ENCODE measurements at places on chromosomes 1 and 21.

DNA sequence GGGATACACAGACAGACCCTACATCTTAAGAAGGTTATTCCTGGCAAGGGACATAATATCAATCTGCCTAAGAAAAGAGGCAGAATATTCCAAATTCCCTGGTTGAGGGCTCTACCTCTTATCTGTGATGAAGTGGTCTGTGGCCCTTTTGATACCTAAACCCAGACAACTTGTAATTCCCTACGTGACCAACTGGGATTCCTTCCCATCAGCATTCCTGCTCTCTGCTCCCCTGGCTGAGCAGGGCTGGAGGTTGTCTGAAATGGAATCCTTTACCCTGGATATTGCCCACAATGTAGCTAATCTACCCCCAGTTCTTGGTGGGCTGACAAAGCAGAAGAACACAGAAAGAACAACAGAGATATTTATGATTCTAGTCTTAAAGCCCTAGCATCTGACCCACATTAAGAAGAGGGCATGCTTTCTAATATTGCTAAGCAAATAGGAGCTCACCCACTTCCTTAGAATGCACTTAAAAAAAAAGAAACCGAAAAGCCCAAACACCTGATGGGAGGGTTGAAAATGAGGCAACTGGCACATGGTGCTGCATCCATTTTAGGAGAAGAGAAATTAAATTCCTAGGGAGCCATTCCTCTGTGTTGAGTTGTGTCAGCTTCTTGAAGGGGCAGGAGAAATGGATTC lies 36.8 kb downstream of the GADD45A start:
- no peak for DNase-seq

GRCh38 chr1:62327360-62328055 lies 8.3 kb upstream of the KANK4 start:
- no peak for DNase-seq

GRCh38 chr1:32749332-32749731 lies 46.8 kb upstream of the SYNC start:
- no peak for DNase-seq

DNA sequence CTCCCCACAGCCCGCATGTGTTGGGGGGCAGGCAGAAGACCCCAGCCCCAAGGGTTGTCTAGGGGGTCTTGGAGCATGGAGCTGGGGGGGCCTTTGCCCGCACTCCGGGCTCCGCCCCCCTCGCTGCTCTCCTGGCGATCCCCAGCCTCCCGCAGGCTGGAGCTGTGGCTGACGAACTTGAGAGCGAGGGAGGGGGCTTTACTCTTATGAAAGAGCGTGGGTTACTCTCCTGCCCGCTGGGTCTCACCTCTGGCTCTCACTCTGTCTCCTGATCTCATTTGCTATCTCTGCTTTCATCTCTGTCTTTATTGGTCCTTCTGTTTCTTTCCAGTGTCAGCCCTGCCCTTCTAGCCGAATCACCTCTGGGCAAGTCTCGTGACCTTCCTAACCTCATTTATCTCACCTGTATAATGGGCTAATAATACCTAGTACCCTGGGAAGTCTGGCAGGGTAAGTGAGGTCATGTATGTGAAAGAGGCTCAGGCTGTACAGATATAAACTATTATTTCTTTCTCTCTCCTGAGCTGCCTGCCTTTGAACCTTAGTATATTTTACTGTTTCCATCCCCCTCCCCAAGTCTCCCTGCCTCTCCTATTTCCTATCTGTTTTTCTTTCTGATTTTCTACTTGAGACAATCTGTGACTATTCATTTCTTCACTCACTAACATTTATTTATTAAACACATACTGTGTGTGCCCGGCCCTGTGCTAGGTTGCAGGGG lies 731 bp downstream of the EFNA4 start:
- DNase-seq = peak; percentile 46

GRCh38 chr21:34732388-34732821 lies 63.6 kb downstream of the CLIC6 start:
- peak; percentile 37 for DNase-seq

DNA sequence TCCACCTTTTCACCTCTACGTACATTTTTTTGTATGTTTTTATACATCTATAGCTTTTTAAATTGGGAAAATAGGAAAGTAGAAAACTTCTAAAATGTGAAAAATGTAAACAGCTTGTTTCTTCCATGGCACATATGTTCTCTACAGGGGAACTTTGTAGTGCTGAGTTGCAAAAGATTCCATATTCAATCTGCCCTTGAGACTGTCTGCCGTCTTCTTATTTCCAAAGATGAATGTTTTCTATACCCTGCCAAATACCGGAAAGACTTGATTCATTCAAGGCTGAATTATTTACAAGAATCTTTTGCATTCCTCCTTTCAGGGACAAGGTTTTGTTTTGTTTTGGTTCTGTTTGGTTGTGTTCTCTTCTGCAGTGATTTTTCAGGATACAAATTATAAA lies 1334.5 kb upstream of the ADGRL4 start:
- no peak for DNase-seq

GRCh38 chr1:90716552-90717355 lies at the start of gene BARHL2:
Gene BARHL2, minus strand, starts transcription at chr1:90717302. Its CDS starts 107 bp downstream, at chr1:90717195.
- no peak for DNase-seq

GRCh38 chr1:187961895-187962294 lies 1133.1 kb downstream of the PLA2G4A start:
- DNase-seq = no peak

GRCh38 chr1:228793032-228793431 lies 57.8 kb downstream of the RHOU start:
- no peak for DNase-seq

- DNase-seq = no peak
Measured at GRCh38 chr21:23837564-23837963, 1769.7 kb downstream of the MRPL39 start.

DNA sequence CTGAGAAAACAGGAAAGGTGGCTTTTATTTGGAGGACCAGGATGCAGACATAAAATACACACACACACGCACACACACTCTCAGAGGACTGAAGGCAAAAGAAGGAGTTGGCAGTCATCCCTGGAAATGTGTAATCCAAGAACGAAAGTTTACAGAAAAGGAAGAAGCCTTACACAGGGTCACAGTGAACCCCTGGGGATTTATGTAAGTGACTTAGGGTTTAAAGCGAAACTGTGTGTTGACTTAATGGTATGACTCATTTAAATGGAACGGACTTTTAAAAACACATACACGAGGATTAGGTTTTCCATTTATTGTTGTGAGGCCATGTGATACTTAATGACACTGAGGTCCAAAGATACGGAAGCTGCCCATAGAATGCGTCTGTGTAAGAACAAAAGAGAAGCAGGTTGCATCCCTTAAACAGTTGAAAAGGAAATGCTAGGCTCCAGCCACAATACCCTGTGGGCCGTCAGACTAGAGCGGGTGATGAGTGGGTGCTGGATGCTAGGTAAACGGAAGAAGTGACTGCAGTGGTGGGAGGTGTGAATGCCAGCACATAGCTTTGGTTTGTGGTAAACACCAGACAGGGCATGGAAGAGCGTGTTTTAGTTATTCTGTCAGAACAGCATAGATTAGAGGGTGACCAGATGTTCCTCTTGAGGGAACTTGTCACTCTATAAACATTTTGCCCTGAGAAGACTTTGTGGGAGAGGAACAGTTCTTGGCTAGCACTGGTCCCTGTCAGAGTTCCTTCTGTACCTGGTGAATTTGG lies 21.6 kb upstream of the BCL10 start:
- DNase-seq = no peak

DNA sequence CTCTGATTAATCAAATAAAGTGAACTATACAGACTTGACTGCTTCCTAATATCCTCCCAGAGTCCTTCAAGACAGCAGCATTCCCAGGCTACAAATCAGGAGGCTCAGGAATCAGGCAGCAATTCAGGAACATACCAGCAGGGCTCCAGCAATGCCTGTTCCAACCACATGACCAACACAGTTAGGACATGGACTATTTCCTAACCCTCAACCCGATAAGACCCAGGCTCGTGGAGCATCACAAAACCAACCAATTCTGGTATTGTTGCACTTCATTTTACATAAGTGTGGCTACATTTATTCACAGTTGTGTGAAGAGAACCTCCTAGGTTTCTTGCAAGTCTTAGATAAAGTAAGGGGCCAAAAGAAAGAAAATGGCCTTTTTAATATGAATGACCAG lies 546.2 kb upstream of the ADGRL2 start:
- no peak for DNase-seq

GRCh38 chr1:112040891-112041740 lies 51.6 kb upstream of the KCND3 start:
- DNase-seq = no peak

DNA sequence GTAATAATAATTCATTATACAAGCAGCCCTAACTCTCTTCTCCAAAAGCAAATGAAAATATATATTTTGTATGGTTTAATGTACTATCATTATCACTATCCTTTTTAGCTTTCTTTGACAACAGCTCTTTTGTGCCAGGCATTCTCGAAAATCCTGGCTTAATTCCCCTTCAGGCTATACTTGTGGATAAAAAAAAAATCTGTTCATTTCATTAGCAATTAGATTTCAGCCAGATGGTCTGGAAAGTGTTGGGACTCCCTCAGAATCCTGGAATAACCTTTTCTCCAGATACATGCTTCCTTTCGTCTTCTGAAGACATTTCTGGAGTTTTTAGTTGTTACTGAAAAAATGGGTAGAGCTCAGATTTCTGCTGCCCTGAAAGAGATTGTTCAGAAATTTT lies 83.4 kb upstream of the PLPPR4 start:
- DNase-seq = no peak

DNA sequence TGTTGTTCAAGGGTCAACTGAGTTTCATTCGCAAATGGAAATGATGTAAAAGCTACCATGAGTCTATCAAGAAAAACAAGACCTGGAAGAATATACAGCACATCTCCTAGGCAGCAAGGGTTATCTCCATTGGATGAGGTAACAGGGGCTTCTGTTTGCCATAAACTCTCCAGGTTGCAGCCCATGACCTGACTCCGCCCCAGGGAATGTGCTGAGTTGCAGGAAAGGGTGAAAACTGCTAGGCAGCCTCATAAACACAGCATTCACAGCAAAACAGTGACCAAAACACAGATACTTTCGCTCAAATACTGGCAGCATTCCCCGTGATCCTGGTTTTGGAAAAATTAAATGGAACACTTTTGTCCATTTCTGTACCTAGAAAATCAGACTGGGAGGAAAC lies 20.2 kb upstream of the ACTA1 start:
- DNase-seq = no peak

DNA sequence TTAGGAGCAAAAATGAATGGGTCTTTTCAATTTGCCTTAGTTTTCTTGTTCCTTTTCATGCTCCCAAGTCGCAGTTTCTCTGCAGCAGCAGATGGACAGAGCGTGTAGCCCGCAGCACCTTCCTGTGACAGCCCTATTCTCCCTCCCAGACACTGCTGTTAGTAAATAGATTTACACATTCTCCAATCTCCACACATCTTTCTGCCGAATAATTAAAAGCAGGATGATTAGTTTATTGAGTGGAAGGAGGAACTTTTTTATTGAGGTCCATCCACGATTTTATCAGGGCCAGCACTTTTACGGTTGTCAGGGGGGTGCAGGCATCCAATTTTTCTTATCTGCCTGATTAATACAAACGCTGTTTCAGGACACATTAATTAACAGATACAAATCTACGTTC lies 98.2 kb upstream of the USH2A start:
- DNase-seq = no peak

DNA sequence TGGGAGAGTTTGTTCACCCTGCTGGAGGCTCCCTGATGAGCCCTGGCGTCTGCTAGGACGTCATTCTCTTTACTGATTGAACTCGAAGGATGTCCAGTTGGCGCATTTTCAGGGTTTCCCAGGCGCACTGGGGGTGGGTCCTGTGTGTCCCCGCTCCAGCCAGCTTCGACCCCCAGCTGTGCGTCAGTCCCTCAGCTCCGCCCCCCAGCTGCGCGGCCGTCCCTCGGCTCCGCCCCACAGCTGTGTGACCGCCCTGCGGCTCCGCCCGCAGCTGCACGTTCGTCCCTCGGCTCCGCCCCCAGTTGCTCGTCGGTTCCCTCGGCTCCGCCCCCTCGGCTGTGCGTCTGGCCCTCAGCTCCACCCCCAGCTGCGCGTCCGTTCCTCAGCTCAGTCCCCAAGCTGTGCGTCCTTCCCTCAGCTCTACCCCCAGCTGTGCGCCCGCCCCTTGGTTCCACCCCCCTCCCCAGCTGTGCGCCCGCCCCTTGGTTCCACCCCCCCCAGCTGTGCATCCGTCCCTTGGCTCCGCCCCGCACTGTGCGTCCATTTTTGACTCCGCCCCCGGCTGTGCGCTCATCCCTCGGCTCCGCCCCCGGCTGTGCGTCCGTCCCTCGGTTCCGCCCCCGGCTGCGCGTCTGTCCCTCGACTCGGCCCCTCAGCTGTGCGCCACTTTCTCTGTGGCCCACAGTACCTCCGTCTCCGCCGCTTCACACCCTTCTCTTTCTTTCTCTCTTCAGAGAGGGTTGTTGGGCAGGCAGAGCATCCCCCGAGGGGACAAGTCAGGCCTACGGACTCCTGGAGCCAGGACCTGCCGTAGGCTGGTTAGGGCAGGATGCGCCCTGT lies 61.3 kb downstream of the FAAP20 start:
- peak; percentile 98 for DNase-seq

DNA sequence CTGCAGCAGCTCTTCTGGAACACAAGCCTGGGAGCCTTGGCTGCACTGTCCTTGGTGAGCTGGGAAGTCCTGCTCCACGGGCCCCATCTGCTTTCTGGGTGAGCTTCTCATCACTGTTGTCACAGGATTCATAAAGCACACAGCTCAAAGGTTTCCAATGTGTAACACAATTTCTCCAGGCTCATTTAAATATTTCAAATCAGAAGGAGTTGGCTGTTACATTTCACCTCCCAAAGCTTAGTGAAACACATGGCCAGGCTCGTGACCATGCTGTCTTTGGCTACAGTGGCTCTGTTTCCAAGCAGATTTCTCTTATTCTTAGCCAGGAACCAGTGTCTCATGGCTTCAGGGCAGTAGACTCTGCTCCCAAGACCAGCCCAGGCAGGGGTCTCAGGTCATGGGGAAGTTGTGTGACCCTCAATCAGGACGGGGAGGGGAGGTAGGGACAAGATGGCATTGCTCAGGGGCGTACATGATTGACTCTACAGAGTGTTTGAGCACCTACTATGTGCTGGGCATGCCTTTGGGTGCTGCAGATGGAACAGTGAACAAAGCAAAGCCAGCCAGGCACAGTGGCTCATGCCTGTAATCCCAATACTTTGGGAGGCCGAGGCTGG lies 353.0 kb downstream of the NPHP4 start:
- no peak for DNase-seq

- no peak for DNase-seq
Measured at GRCh38 chr1:228745497-228745896, 10.2 kb downstream of the RHOU start.

DNA sequence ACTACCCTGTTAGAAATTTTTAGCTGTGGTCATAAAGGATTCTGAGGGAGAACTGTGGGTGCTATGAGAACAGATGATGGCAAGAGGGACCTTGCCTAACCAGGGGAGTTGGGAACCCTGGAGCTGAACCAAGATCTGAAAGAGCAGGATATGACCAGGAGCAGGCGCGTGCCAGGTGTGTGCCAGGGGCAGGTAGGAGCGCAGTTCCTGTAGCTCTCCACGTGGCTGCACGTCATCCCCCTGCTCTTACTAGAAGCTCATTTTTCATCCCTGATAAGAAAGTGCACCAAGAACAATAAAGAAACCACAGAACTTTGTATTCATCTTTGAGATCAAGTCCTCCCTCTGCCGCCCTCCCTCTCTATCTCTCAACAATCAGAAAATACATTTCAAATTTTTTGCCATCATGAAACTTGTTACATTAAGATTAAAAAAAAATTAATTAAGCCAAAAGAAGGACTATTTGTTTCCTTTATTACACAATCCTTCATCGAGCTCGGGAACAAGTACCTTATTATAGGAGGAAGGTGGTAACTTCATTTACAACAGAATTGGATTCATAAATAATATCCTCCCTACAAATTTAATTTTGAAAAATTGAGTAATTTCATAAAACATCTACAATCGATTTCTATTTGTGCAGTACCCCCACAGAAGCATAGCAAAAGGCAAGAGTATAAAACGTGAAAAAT lies 78.5 kb downstream of the SLC35F3 start:
- DNase-seq = no peak

All from hematopoietic multipotent progenitor cell treated with erythropoietin and hydrocortisone succinate and interleukin-3 and kit ligand, for 4 days (in vitro differentiated cells).